Osteoblast (primary cell): ENCODE measurements at places on chromosomes 4 and X. TPM values are rescaled to one million over a fixed set of nuclear protein-coding genes. Genes with fewer than 3 reads are reported as not detected.

DNA sequence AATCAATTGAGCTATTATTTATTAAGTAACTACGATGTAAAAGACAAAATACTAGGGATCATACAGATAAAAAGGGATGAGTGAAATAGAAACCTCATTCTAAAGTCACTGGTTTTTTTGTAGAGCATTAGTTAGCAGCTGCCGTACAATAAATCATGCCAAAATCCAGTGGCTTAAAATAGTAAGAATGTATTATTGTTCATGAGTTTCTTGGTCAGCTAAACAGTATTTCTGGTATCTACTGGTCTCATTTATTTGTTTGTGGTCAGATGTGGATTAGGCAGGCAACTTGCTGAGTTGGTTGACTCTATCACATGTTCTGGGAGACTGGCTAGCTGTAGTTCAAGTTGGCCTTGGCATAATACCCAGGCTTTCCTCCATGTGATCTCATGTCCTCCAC, 667.3 kb downstream of the GALNTL6 start:
- DNase-seq: peak; percentile 11

GLRA2 gene
- not detected in 2 replicates for total RNA-seq

- peak; percentile 69 for DNase-seq
These were observed 397.0 kb downstream of the GPAT3 start for GRCh38 chr4:83932750-83933391.

GPC3 gene
- total RNA-seq: not detected in 2 replicates

GRCh38 chr4:168610911-168611530, 114.2 kb downstream of the PALLD start:
- DNase-seq: no peak

- DNase-seq: no peak
These were observed 1212.4 kb downstream of the PCDH18 start for GRCh38 chr4:136319789-136320464.
